ENCODE measurements at places on chromosomes 4 and X.

- DNase-seq, result no peak
Measured at GRCh38 chrX:103475381-103475780, 43.9 kb downstream of the RAB40A start.

GRCh38 chrX:11666952-11667685 is 1.4 kb upstream of the ARHGAP6 start:
- no peak for DNase-seq

DNA sequence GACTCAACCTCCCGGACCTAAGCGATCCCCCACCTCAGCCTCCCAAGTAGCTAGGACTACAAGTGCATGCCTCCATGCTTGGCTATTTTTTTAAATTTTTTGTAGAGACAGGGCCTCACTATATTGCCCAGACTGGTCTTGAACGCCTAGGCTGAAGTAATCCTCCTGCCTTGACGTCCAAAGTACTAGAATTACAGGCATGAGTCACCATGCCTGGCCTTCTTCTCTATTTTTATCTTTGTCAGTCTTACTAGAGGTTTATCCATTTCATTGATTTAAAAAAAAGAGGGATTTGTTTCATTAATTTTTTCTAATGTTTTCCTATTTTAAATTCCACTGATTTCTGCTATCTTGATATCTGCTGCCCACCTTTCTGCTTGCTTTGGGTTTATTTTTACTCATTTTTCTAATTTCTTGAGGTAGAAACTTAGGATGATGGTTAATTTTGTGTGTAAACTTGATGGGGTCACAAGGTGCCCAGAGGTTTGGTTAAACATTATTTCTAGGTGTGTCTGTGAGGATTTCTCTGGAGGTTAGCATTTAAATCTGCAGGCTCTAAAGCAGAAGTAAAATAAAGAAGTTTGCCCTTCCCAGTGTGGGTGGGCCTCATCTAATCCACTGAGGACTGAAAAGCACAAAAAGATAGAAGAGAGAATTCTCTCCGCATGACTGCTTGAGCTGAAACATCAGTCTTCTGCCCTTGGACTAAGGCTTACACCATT is 116.2 kb upstream of the DCLK2 start:
- DNase-seq, result no peak

DNA sequence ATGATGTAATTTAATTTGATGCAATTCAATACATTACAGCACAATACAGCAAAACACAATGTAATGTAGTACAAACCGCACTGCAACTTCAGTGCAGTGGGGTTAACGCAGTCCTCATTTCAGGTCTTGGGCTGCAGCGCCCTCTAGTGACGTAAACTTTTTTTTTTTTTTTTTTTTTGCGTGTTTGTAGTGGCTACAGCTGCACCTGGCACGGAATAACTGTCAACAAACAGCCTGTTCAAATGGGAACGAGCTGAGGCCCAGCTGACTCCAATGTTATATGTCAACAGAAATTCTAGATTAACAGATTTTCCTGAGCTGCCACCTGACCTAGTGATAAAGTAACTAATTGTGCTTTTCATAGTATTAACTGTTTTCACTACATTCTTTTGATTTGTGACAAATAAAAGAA is 33.5 kb upstream of the RASSF6 start:
- DNase-seq, result peak; percentile 7

GRCh38 chr4:78512357-78512920 is 39.1 kb upstream of the ANXA3 start:
- no peak for DNase-seq

DNA sequence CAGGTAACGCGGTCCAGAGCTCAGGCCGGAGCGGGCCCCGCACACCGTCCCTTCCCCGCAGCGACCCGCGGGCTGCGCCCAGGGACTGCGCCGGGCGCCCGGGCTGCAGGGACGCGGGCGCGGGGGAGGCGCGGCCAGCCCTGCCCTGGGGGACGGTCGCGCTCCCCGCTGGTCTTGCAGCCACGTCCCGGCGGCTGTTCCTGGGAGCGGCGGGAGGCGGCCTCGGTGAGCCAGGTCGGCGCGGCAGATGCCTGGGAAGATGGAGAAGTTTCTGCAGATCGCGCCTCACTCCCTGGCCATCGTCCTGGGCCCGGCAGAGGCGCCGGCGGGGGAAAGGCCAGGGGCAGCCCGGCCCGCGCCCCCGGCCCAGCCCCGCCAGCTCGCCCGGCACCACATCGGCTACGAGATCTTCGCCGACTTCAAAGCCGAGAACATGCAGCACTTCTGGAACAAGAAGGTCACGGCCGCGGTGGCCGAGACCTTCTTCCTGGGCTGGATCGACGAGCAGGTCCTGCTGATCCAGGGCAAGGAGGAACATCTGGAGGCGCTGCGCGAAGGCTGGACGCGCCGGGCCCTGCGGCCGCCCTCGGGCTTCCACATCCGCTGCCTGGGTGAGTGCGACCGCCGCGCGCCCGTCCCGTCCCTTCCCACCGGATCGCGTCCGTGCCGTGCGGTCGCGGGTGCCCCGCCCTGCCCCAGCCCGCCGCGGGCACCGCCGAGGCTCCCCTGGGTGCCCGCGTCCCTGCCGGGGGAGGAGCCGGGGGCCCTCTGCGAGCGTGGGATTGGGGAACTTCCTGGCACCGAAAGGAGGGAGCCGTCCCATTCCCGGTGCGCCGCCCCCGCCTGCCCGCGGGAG is 107.4 kb upstream of the STOX2 start:
- peak; percentile 65 for DNase-seq

GRCh38 chrX:38276089-38276488 is 51.2 kb downstream of the RPGR start:
- DNase-seq, result no peak

DNA sequence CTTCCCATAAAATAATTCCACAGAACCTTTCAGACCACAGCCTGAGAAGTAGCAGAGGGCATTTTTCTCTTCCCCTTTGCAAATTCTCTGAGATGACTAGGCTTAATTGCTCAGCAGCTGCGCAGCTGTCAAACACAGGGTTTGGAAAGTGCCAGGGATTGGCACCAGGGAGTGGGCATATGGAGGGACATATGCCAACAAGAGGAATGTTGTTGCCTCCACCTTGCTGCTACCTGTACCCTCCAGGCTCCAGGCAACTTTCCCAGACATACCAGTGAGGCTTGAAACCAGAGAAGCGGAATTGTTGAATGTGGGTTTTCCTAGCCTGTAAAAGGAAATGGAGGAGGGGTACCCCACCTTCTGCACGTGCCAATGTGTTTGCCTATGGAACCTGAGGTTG is 256.2 kb upstream of the GPR101 start:
- DNase-seq, result no peak

- no peak for DNase-seq
Measured at GRCh38 chr4:173556398-173557131, 26.5 kb upstream of the HAND2 start.

DNA sequence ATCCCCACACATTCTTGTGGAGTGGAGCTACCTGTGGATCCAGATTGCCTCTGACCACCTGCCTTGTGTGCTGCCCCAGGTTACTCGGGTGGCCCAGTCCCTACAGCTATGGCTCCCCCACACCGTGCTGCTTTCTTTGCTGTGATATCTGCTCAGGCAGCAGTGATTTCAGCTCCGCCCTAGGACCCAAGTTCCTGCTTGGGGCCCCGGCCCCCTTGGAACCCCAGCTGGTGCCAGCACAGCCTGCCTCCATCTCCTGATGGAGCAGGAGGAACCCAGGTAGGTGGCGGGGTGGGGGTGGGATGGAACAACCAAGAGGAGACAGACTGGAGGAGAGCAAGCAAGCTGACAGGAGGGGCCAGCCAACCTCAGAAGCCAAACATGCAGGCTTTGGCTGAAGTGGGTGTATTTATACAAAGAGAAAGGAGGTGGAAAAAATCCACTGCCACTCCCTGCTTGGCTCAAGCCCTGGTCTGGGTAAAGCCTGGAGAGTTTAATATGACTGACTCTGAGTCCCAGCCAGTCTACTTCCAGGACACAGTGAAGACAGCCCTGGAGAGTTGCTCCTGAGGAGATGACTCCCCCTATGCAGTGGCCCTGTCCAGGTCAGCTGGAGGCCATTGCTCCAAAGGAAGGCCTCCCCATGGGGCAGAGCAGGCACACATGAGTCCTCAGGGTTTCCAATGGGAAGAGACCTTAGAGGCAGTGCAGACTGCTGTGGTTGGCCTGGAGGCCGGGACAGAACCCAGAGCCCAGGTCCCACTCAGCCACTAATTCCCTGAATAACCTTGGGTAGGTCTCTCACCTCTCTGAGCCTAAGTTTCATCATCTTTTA is 197.1 kb upstream of the MAMLD1 start:
- no peak for DNase-seq

DNA sequence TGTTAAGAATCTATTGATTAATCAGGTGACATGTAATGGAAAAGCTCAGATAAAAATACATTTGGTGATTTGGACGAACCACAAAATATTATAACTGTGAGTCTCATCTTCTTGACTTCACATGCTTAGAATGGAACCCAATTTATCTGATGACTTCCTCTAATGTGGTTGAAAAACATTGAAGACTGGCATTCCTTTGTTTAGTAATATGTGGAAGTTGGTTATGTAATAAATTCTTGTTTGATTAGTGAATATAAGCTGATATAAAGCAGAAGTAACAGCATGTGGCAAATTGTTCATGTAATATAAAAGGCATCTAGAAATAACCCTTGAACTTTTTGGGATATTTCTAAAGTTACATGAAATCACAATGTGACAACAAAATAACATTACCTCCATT is 9.7 kb downstream of the GIMD1 start:
- DNase-seq, result no peak

- DNase-seq, result no peak
Measured at GRCh38 chrX:16160729-16161128, 6.6 kb upstream of the MAGEB17 start.

DNA sequence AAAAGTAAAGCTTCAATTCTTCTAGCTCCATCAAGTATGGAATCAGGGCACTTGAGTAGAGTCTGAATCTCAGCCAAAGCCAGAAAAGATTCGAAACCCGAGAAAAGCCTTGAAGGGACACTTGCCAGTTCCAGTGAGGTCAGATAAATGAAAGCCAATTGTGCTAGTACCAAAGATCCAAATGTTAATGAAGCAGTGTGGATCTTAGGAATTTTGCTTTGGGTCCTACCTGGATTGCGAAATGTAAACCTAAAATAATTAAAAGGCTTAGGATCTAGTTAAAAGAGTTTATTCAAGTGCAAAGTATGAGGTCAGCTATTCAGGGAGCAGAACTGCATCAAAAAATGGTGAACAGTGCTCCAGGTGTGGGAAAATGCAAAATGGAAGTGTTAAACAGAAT is 552.6 kb downstream of the NAP1L3 start:
- DNase-seq, result no peak

DNA sequence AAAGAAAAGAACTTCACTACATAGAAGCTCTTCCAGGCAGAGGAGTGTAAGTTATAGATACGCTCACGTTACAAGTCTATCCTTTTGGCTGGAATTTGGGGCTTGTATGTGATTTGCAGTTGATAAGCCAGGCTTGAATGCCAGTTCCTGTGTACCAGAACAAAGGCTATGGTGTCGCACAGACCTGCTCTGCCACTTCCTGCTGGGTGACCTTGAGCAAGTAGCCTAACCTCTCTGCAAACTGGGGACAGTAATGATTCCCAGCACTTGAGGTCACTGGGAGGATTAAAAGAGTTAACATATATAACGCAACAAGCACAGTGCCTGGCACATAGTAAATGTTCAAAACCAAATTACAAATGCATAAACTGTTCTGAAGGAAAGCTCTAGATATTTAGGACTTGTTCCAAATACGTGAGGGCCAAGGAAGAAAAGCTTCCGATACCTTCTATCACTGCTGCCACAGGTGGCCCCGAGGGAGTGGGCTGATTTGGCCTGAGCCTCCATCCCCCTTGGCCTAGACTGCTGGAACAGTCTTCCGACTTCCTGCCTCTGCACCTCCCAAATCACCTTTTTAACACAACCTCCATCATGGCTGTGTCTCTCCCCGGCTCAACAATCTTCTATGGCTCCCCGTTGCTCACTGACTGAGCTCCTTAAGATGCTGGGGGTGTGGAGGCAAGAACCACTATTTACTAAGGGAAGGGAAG is 1.3 kb upstream of the SOWAHD start:
- DNase-seq, result no peak
